Activated CD4-positive, alpha-beta T cell treated with anti-CD3 and anti-CD28 coated beads, Interleukin-2, amount 10 ng/mL, durations not matched to agents 24 days and 14 days (primary cell): ENCODE measurements at places on chromosomes 6 and 20.

DNA sequence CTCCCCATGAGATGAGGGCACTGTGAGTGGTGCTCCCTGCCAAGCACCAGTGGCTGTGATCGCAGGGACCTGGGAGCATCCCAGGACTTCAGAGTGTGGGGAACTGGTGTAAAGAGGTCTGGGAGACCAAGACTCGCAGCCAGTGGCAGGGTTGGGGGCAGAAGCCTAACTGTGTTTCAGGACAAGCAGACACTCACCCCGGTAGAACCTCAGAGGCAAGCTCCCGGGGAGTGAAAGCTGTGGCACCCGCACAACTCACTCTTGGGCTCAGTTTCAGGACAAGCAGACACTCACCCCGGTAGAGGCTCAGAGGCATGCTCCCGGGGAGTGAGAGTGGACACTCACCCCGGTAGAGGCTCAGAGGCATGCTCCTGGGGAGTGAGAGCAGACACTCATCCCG lies 112.8 kb downstream of the ASXL1 start:
- no peak overlapping the region for H3K4me3 ChIP-seq
- no peak for DNase-seq
- no peaks in the 10 kb centered on the region for H3K4me1 ChIP-seq
- no peak overlapping the region for H3K27ac ChIP-seq
- no peaks in the 10 kb centered on the region for H3K36me3 ChIP-seq

- no peak overlapping the region for H3K4me3 ChIP-seq
- H3K27ac ChIP-seq: no peak overlapping the region
- no peaks in the 10 kb centered on the region for H3K36me3 ChIP-seq
- no peaks in the 10 kb centered on the region for H3K4me1 ChIP-seq
Observed at GRCh38 chr6:8627085-8627861, 191.9 kb upstream of the SLC35B3 start.

GRCh38 chr6:89987830-89988229 lies 93.6 kb downstream of the GJA10 start:
- H3K4me3 ChIP-seq: no peak overlapping the region
- peaks cover 63% of the 10 kb centered on the region for H3K4me1 ChIP-seq
- H3K27ac ChIP-seq: peak overlapping the region; percentile 63
- peaks cover 70% of the 10 kb centered on the region for H3K36me3 ChIP-seq
- H3K27me3 ChIP-seq: no peaks in the 10 kb centered on the region

- no peaks in the 10 kb centered on the region for H3K27me3 ChIP-seq
- DNase-seq: no peak
- peaks cover 3% of the 10 kb centered on the region for H3K4me1 ChIP-seq
- no peaks in the 10 kb centered on the region for H3K36me3 ChIP-seq
- H3K27ac ChIP-seq: no peak overlapping the region
Observed at GRCh38 chr6:53892707-53893106, 97.9 kb downstream of the LRRC1 start.

DNA sequence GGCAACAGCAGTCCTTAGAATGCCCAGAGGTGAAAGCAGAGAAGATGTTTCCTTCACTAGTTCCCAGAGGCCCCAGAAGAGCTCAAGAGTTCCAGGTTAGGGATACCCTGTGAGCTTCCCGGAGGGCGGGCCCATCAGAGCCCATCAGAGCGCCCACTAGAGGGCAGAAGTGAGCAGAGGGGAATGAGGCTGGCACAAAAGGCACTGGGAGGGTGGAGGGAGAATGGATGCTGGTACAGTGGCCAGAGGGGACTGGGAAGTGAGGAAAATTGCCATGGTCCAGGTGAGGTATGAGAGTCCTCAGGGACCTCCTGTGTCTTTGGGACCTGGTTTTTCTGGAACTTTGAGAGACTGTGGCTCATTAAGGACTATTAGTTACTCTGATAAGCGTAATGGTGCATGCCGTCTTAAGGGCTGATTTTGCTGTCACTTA lies 57.3 kb downstream of the LINC00237 start:
- H3K36me3 ChIP-seq: no peaks in the 10 kb centered on the region
- H3K27me3 ChIP-seq: peaks cover 5% of the 10 kb centered on the region
- H3K27ac ChIP-seq: no peak overlapping the region
- no peaks in the 10 kb centered on the region for H3K4me1 ChIP-seq
- peak; percentile 86 for DNase-seq
- H3K4me3 ChIP-seq: no peak overlapping the region

DNA sequence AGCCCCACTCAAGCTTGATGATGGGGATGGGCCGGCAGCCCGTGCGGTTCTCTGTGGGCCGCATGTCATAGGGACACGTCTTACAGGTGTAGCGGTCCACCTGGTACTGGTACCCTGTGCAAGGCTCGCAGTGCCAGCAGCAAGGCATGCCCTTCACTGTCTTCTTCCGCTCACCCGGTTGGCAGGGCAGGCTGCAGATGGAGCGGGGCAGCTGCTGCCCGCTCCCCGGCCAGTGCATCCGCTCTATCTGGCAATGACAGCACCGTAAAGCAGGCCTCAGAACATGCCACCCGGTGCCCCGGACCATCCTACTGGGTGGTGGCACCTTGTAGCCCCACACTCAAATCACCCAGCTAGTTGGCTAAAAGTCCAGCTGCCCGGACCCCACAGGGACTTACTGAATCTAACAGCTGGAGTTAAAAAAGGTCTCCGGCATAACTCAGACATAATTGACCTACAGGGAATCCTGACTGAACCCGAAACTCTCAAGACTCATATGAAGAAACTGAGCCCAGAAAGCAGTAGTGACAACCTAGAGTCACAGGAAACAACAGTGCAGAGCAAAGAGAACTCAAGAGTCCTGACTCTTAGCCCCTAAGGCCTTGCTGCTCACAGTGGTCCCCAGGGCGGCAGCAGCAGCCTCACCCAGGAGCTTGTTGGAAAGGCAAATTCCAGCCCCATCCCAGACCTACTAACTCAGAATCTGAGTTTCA lies 109.4 kb downstream of the GRM4 start:
- peaks cover 1% of the 10 kb centered on the region for H3K27me3 ChIP-seq
- H3K36me3 ChIP-seq: no peaks in the 10 kb centered on the region
- H3K4me1 ChIP-seq: no peaks in the 10 kb centered on the region
- no peak overlapping the region for H3K27ac ChIP-seq

DNA sequence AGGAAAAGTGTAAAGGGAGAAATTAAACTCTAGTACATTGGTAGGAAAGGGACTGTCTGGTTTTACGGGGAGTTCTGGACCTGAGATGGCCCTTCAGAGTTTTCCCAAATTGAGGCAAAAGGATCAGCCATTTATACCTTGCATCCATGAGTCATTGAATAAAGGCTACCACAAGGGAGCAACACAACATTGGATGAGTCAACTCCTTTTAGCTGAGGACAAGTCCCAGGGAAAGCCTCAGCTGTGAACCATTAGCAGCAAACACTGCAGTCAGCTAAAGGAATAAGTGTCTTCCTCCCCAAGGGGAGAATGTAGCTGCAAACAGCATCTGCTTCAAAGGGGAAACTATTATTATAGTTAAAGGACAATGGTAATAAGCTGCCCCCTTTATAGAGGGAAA lies 468.7 kb upstream of the ID4 start:
- peak; percentile 11 for DNase-seq
- H3K4me3 ChIP-seq: no peak overlapping the region
- H3K27ac ChIP-seq: no peak overlapping the region
- H3K27me3 ChIP-seq: no peaks in the 10 kb centered on the region
- H3K36me3 ChIP-seq: no peaks in the 10 kb centered on the region
- H3K4me1 ChIP-seq: no peaks in the 10 kb centered on the region

DNA sequence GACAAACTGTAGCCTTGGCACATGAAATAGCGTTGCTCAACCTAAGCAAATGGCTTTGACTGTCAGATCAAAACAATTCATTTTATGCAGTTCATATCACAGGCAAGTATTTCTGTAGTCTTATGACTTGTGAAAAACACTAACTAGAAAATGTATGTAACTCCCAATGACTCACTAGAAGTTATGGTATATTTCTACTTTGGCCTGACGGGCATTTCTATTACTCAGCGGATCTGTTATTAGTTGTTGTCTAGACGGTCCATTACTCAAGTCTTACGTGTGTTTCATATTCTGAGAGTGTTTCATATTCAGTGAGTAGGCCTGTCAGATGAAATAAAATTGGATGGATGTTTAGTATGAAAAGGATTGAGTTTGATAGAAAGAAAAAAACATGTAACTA lies 880.9 kb downstream of the PRIM2 start:
- H3K4me3 ChIP-seq: no peak overlapping the region
- DNase-seq: no peak
- no peak overlapping the region for H3K27ac ChIP-seq
- H3K27me3 ChIP-seq: no peaks in the 10 kb centered on the region
- H3K4me1 ChIP-seq: no peaks in the 10 kb centered on the region

DNA sequence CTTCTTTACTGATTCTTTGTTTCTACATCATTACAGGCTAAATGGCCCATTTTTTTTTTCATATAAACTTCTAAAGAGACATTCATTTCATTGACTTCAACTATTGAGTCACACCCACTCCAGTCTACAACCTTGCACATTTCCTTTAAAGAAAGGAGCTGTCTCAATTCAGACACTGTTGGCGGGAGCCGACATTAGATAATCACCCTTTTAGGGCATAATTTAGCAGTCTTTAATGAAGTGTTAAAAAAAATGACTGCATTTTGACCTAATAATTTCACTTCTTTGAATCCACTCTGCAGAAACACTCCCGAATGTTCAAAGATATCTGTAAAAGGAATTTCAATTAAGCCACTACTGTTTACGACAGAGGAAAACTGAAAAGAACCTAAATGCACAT lies 1.5 kb downstream of the EPM2A start:
- DNase-seq: no peak
- no peak overlapping the region for H3K27ac ChIP-seq
- H3K36me3 ChIP-seq: no peaks in the 10 kb centered on the region
- peak overlapping the region; percentile 26 for H3K4me3 ChIP-seq
- peaks cover 14% of the 10 kb centered on the region for H3K4me1 ChIP-seq
- H3K27me3 ChIP-seq: no peaks in the 10 kb centered on the region

DNA sequence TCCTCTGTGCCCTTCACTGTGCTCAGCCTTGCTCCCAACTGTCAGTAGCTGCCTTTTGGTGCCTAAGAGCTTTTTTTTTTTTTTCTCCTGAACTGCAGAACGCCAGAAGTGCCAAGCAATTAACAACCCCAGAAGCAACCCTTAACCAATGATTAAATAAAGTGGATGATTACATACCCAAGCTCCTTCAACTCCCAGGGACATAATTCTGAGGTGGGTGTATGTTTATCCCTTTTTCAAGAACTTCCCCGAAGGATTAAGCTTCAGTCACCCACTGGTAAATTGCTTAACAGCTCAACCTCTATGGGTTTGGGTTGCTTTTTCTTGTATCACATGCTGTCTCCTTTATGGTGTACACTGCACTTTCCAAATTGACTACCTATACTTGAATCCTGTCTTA lies 41.1 kb downstream of the KLHL31 start:
- no peak for DNase-seq
- H3K4me3 ChIP-seq: no peak overlapping the region
- H3K27ac ChIP-seq: no peak overlapping the region
- no peaks in the 10 kb centered on the region for H3K36me3 ChIP-seq
- no peaks in the 10 kb centered on the region for H3K4me1 ChIP-seq

DNA sequence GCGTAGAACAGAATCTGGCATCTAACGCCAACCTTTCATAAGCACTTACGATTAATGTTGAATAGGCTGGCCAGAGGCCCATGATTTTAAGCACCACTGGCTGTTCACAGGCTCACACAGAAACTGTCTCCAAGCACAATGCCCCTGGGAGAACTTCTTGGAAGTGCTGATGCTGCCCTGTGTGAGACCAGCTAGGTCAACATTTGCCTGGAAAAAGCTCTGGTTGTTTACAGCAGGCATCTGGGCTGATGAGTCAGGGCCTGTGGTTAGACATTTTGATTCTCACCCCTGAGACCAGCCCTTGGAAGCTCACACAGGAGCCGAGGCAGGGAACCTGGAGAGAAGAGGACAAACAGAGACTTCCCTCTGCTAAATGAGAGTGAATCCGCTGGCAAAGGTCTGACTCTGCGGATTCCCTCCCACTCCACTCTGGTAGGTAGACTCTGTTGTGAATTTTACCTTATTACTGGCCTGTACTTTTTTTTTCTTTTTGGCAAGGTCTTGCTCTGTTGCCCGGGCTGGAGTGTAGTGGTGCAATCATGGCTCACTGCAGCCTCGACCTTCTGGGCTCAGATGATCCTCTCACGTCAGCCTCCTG lies 6.8 kb upstream of the SULF2 start:
- no peaks in the 10 kb centered on the region for H3K4me1 ChIP-seq
- no peak overlapping the region for H3K27ac ChIP-seq
- DNase-seq: no peak
- H3K4me3 ChIP-seq: no peak overlapping the region
- H3K27me3 ChIP-seq: peaks cover 26% of the 10 kb centered on the region

DNA sequence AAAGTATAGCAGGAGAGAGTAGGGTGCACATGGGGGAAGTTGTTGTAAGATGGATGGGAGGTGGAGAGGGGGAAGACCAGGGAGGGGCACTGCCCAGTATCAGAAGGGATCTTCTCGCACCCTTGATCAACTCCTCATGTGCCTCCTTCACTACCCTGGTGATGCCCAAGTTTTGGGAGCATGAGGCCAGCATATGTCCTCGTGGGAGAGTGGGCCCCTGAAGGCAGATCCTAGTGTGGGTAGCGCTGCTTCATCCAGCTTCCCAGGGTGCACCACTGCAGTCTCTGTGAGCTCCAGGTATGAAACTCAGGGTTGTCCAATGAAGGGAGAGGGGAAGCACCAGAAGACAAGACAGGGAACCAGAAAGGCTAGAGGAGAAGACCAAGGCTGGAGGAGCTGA lies 82.2 kb upstream of the FOXP4 start:
- no peak overlapping the region for H3K4me3 ChIP-seq
- no peak for DNase-seq
- peaks cover 65% of the 10 kb centered on the region for H3K27me3 ChIP-seq
- H3K4me1 ChIP-seq: no peaks in the 10 kb centered on the region

- no peak for DNase-seq
- H3K27ac ChIP-seq: no peak overlapping the region
- no peaks in the 10 kb centered on the region for H3K27me3 ChIP-seq
- H3K4me1 ChIP-seq: no peaks in the 10 kb centered on the region
- H3K4me3 ChIP-seq: no peak overlapping the region
- H3K36me3 ChIP-seq: peaks cover 5% of the 10 kb centered on the region
Observed at GRCh38 chr6:4953440-4953839, 50.4 kb downstream of the RPP40 start.

DNA sequence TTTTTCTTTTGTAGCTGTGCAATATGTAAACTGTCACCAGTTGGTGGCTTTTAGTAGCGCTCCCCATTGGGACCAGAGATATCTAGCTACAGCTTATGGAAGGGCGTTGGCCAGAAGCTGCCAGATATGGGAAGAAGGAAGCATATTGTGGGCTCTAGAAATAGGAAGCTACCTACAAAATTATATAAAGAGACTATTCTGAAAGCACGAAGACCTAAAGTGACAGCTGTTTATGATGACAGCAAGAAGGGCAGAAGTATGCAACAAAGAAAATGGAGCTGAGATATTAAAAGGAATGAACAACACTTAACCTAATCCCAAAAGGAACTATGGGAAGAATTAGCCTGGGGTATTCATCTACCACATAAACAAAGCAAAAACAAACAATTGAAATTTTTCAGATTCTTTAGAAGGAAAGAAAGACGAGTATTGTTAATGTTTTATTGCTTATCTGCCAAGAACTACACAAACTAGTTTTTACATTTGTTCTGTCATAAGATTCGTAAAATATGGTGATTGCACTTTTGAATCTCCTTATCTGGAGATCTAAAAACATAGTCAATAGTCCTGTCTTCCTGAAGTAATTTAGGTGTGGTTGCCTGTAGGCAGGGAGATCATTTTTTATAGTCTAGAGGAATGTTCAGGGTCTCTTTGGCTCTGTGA lies 81.6 kb downstream of the NCOA7 start:
- no peak for DNase-seq
- H3K27me3 ChIP-seq: no peaks in the 10 kb centered on the region
- H3K36me3 ChIP-seq: peaks cover 23% of the 10 kb centered on the region
- H3K27ac ChIP-seq: no peak overlapping the region
- peaks cover 3% of the 10 kb centered on the region for H3K4me1 ChIP-seq
